ENCODE measurements at places on chromosomes 5 and 9.

- no peak for DNase-seq
These were observed 135.1 kb downstream of the LHFPL2 start for GRCh38 chr5:78513441-78513840.

GRCh38 chr9:104860263-104860662 is 67.7 kb downstream of the ABCA1 start:
- DNase-seq: no peak

- no peak for DNase-seq
These were observed 68.3 kb downstream of the KCNIP1 start for GRCh38 chr5:170571875-170572852.

- no peak for DNase-seq
These were observed 49.8 kb upstream of the PALM2AKAP2 start for GRCh38 chr9:109730228-109730627.

DNA sequence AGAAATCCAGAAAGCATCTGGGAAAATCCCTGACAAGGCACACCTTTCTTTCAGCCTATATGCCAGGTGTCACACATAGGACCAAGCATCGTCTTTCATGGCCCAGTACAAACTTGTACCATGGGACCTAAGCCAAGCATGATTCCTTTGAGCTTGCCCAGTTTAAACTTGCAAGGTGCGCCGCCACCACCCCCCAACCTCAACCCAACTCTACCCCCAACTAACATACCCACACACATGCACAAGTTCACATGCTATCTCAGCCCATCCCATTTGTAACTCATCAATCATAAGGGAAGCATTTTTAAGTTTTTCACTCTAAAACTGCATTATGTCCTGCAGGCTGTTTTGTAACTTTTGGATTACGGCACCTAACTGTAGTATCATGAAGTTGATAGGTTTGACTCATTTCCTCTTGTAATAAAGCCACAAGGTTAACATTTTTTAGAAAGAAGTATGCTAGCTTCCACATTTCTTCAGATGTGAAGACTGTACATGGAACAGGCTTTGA is 145.9 kb upstream of the FST start:
- no peak for DNase-seq

GRCh38 chr9:109537288-109537687 is 39.2 kb upstream of the PTPN3 start:
- DNase-seq: no peak

GRCh38 chr5:13985731-13986418 is 41.4 kb upstream of the DNAH5 start:
- DNase-seq: no peak

DNA sequence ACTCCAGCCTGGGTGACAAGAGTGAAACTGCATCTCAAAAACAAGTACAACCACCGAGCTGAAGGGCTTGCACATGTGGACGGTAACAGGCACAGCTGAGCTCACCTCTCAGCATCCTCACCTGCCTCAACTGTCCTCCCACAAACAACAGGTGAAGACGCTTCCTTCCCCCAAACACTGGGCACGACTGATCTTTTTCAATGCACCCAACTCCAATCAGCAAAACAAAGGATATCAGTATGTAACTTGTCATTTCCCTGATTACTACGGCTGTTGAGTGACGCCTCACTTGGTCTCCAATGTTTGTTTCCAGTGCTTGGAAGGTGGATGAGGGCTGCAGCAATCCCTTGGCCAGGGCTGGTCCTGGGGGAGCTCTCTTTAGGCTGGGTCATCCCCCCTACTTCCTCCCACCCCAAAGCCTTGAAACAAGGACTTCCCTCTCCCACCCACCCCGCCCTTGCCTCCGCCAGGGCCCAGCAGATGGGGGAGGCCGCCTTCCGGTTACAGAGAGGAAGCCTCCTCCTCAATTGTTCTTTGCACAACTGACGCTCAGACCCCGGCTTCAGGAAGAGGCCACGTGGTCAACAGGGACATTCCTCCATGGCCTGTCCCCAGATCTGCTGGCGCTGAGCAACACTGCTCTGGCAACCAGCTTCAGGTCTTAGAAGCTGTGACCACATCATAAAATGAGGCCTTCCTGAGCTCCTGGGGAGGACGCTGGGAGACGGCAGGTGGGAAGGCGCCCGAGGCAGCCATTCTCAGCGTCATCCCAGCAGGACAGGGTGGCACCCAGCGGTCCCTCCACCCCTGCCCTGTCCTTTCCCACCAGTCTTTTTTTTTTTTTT is 5.9 kb downstream of the FAM78A start:
- peak; percentile 37 for DNase-seq

DNA sequence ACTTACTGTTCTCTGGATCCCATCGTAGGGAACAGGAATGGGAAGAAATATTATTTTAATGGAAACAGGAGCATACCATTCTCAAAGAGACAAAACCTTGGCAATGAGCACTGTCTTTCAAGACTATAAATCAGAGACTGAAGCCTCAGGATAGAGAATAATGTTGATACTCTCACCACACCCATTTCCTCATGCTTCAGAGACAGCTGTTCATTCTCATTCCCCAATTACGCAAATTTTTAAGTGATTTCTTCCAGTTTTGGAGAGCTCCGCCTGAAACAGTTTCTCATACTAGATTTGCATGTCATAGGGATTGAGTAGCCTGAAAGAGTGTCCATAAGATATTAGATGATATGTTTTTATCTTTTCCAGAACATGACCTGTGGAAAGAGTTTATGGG is 290.5 kb upstream of the RASA1 start:
- DNase-seq: no peak

- DNase-seq: no peak
These were observed 410.3 kb upstream of the SLC24A2 start for GRCh38 chr9:20199111-20199510.

DNA sequence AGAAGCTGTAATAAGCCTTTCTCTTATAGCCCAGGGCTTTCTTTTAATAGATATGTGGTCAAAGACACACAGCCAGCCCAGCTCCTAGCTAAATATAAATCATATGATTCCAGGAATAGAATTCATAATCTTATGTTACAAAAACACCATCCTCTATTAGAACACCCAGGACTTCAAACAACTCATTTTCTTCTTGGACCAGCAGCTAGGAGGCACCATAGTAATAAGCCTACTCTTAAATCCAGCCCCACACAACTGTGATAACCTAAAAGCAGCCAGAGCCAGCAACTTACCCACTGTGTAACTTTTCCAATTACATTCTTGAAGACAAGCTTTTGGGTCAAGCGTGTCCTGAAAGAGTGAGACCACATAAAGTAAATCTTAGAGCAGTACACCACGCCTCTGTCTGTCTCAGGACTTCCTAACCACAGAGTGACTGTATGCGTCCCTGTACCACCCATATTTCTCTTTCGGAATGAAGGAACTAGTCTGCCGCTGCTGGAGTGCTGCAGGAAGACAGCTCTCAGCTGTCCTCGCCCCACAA is 223.8 kb downstream of the TLE1 start:
- no peak for DNase-seq

- DNase-seq: no peak
These were observed 308.8 kb upstream of the NREP start for GRCh38 chr5:112065781-112066180.
